ENCODE measurements at places on chromosomes 1 and 21.

GRCh38 chr1:22714455-22714854 is 3.8 kb downstream of the EPHB2 start:
- no peak for DNase-seq

- DNase-seq = no peak
Measured at GRCh38 chr1:209627027-209627731, 25.0 kb downstream of the LAMB3 start.

DNA sequence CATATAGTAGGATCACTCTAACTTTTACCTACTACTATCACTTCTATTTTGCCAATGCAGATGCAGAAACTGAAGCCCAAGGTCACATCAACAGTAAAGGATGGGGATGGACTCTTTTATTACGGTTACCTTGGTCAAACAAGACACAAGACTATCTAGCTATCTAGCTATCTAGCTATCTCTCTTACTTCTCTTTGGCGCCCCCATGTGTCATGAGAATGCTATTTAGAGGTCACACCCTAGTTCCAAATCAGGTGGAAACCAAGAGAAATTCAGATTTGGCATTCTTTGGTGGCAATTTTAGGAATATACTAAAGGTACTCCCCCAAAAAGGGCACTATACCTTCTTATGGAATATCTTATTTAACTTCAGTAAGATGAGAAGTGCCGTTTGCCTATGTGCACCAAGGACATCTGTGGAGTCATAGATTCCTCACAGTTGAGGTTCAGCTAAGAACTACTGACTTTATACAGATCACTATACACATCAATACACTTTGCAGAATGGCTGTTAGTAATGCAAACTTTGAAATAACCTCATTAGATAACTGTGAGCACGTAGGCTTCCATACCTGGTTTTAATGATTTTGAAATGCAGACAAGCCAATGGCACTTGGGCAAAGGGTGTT is 6.7 kb downstream of the ZNF648 start:
- no peak for DNase-seq

DNA sequence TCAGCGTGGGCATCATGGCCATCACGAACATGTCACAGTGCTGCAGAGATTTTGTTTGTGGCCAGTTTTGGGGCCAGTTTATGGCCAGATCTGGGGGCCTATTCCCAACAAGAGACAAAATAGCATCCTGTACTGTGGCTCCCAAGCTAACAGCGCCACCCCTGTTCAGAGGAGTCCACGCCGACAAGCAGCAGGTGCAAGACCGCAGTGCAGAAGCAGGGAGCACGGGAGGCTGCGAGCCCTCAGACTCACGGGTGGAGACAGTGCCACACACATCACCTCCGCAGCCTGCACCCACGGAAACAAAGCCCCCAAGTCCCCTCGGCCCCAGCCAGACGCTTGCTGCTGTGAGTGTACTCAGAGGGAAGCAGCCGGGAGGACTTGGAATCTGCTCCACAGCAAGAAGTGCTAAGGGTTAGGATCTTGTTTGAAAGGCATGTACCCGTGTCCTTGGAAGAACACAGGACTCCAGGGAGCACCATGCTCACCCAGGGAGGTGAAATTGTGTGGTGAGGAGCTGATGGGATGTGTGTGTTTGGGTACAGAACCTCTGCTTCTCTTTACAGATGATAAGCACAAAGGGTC is 7.1 kb downstream of the TCP10L start:
- no peak for DNase-seq

DNA sequence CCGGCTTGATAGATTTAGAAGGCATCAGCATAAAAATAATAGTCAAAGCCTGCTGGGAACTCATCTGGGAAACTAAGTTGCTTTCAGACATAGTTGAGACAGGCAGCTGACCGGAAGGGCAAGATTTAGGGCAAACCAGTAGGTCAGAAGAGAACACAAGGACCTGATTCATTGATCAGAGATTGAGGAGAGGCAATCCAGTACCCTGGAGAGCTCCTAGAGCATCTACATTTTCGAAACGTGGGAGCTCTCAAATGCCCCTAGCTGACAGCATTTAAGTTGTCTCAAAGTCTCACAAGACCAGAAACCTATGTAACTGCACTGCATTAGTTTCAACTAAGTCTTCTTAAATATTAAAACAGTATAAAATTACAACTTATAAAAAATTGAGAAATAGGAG is 22.9 kb upstream of the MTF2 start:
- no peak for DNase-seq

DNA sequence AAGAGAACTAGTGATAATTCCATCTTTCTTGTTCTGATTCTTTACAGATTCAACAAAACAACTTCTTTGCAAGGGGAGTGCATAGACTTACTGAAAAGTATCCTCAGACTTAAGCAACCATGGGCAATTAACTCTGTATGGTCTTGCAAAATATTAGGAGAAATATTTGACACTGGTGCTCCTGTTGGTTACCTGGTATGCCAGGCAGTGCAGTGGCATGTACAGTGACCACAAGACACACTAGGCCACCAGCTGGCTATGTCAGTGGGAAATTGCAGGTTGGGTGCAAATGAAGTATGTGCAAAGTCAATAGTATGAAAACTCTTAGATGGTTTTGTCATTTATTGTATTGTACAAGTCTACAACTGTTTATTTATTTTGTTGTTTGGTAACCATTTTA is 34.5 kb downstream of the EPS15 start:
- no peak for DNase-seq

DNA sequence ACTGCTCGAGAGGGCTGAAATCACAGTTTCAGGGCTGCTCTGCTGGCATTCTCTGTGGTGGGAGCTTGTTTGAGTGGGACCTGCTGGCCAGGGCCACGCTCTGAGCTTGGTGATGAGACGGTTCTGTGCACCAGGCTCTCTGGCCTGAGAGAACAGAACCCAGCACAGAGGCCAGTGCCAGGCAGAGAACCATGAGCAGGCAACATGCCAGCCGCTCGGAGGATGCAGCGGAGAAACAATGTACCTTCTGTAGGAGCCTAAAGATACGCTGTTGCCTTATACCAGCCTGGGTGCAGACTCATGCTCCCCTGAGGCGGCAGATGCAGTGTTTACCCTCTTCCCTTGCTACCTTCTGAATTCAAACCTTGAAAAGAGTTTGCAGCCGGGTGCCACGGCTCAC is 10.0 kb downstream of the C2CD2 start:
- no peak for DNase-seq

DNA sequence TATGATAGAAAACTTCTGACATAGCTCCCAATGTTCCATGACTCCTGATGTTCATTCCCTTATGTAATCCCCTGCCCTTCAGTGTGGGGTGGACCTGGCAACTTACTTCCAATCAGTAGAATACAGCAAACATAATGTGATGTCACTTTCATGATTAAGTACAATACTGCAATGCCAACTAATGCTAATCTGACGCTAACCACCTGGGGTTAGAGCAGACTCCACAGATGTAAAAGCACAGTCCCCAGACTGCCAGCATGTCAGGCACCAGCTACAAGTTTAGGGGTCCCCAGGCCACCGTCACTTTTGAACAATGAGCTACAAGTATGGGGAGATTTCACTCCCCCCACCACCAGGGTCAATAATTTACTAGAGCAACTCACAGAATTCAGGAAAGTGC is 32.3 kb upstream of the FBXO28 start:
- no peak for DNase-seq

- no peak for DNase-seq
Measured at GRCh38 chr1:194181845-194182244, 995.4 kb upstream of the B3GALT2 start.

DNA sequence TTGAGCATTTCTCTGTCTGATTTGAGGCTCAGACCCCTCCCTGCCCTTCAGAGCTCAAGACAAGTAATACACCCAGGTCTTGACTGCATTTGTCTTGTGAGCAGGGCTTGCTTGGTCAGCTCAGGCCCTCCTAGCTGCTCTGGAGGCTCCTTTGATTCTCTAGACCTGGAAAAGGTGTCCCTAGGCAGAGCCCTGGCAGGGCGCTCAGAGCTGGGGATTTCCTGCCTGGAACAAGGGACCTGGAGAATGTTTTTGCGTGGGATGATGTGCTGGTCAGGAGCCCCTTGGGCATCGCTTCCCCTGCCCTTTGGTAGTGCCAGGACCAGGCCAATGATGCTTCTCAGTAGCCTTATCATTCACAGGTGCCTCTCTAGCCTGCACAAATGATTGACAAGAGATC is 4.9 kb upstream of the CCDC28B start:
- DNase-seq = no peak

Data from forelimb muscle (tissue), 1 donor.